ENCODE measurements at places on chromosomes 1 and 21.

DNA sequence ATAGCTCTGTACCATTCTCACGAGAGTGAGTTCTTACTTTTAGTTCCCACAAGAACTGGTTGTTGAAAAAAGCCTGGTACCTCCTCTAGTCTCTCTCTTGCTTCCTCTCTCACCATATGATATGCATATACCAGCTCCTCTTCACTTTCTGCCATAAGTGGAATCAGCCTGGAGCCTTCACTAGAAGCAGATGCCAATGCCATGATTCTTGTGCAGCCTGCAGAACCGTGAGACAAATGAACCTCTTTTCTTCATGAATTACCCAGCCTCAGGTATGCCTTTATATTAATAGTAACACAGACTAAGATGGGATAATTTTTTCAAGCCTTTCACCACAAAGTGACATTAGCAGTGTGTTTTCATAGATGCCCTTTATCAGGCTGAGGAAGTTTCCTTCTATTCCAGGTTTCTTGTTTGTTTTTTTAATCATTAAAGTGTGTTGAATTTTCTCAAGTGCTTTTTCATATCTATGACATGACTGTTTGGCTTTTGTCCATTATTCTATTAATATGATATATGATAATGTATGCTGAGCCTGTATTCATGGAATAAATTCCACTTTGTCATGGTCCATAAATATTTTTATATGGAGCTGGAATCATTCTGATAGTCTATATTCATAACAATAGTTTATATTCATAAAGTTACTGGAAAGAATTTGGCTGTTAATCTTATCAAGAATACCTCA is 40.7 kb upstream of the C1orf185 start:
- peak; percentile 24 for DNase-seq

DNA sequence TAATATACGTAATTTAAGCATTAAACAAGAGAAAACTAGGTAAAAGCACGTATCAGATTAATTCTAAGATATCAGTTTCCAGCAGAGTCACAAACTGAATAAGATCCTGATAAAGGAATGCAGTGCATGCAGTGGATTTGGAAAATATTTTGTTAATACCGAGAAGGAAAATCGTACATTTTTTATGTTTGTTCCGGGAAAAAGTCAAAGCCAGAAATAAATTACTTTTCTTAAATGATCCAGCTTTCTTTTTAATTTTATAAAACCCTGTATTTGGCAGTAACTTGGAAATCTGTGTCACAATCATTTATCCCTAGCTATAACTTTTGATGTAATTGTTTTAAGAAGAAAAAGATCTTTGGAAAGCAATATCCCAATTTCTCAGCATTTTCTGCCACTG is 955 bp downstream of the PALMD start:
- no peak for DNase-seq

DNA sequence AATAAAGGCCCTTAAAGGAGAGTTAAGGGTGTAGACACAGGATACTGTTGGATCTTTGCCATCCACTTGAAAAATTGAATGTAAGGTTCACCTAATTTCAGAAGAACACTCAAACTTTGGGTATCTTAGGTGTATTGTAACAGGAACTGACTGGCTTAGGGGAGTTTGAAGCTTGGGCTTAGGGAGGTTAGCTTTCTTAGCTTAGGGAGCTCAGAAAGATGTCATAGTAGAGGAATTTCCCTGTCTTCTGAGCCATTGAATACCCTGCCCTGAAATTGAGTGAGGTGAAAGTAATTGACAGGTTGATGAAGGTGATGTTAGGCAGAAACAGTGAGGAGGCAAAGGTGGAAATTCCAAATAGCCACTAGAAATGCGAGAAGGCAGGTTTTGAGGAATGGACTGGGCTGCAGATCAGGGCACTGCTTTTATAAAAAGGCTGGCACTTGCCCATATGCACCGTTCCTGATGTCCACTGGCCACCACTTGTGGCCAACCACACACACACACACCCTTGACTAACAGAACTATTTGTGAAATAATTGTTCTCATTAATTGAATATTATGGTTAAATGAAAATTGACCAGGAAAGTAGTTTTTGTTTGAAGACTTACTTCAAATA is 16.5 kb downstream of the BACH1 start:
- no peak for DNase-seq

GRCh38 chr1:204705888-204706837 is 20.6 kb upstream of the LRRN2 start:
- DNase-seq, result no peak

GRCh38 chr1:217024911-217025310 is 301.7 kb upstream of the ESRRG start:
- no peak for DNase-seq

DNA sequence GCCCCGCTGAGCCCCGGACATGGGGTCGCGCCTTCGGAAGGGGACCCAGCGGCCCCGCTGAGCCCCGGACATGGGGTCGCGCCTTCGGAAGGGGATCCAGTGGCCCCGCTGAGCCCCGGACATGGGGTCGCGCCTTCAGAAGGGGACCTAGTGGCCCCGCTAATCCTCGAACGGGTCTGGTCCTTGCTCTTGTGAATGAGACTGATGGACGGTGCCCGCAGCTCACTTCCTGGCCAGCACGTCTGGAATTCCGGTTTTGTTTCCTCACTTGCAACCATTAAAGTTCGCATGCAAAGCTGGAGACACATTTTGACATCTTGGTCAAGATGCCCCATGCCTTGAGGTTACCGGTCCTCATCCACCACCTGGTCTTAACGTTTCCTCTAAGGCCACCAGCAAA is 5.6 kb downstream of the WRAP73 start:
- DNase-seq, result no peak

DNA sequence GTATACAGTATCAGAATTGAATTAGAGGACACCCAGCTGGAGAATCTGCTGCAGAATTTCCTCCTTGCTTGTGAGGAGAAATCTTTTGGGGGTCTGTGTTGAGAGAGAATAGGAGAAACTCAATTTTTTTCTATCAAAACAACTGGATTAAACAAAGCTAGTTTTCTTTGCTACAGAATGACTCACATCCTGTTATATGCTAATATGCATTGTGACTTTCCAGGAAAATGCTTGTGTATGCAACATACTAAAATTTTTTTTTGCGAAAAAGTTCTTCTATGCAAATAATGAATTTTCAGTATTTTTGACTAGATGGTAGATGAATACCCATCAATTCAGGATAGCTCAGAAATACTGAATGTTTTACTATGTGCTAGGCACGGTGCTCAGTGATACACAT is 2.2 kb downstream of the VAMP4 start:
- DNase-seq, result peak; percentile 29

DNA sequence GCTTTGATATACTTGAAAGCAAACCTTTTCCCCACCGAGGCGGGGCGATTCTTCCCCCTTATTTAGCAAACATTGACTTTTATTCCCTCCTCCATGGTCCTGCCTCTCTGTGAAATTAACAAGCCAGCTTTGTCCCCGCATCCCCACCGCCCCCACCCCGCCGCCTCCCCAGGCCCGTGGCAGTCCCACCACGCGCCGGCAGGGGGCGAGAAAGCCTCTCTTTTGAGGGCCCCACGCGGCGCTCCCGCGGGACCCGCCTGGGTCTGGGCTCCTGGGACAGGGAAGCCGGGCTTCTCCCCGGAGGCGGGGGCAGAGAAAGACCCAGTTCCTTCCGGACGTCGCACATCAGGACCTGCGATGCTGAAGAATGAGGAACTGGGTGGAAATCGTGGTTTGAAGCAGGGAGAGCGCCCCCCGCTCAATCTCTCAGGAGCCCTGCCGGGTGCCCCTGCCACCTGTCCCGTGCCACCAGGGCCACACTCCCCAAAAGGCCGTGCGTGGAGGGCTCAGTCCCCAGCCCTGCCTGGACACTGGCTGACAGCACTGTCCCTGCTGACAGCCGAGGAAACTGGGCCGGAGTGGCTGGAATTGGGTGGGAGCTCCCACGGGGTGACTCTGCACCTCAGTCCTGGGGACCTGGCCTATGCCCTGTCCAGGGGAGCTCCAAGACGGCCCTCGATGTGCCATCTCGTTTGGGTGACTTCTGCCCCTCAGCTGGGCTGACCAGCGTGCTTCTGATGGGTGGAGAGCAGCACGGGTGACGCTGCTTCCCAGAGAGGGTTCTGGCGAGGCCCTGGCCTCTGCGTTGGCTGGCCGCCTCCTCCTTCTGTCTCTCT is 8.6 kb upstream of the ACTRT2 start:
- DNase-seq, result peak; percentile 23

GRCh38 chr1:169427081-169427641 is at the start of gene CCDC181:
TSS of gene CCDC181 (minus strand) at chr1:169427474. CDS start at chr1:169424927, 2,547 bp downstream.
- peak; percentile 77 for DNase-seq

- DNase-seq, result no peak
Measured at GRCh38 chr1:52358851-52359497, 7.0 kb downstream of the CC2D1B start.

- no peak for DNase-seq
Measured at GRCh38 chr1:65497256-65497830, 76.9 kb downstream of the LEPR start.

GRCh38 chr1:113978863-113979702 is at the start of gene OLFML3:
TSS of gene OLFML3 (plus strand) at chr1:113979474. CDS start at chr1:113979517, 43 bp downstream.
- DNase-seq, result peak; percentile 99

DNA sequence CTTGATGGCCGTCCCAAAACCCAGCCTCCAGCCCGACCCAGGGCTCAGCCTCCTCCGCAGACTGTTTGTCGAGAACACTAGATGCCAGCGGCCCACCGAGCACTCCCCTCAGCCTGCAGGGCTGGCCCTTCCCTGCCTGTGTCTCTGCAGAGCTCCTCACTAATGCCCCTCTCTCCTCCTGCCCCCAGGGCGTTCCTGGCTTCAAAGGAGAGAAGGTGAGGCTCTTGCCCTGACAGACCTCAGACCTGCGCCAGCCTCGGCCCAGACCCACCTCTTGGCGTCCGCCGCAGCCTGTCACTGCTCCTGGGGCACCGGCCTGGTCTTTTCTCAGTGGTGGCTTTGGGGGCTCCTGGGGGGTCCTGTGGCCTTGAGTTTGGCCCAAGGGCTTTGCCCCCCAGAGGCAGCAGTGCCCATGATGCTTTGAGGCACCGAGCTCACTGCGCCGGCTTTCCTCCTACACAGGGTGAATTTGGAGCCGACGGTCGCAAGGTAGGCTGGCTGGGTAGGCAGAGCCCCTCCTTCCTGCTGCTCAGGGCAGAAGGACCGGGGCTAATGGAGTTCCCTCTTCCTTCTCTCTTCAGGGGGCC is 18.4 kb downstream of the COL6A2 start:
- no peak for DNase-seq

- DNase-seq, result peak; percentile 1
Measured at GRCh38 chr1:232890340-232890943, 60.0 kb upstream of the NTPCR start.

DNA sequence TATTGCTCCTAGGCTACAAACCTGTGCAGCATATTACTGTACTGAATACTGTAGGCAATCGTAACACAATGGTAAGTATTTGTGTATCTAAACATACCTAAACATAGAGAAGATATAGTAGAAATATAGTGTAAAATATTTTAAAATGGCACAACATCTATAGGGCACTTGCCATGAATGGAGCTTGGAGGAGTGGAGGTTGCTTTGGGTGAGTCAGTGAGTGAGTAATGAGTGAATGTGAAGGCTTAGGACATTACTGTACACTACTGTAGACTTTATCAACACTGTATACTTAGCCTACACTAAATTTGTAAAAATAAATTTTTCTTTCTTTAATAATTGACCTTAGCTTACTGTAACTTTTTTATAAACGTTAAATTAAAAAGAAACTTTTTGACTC is 7.9 kb downstream of the LEFTY2 start:
- peak; percentile 76 for DNase-seq

DNA sequence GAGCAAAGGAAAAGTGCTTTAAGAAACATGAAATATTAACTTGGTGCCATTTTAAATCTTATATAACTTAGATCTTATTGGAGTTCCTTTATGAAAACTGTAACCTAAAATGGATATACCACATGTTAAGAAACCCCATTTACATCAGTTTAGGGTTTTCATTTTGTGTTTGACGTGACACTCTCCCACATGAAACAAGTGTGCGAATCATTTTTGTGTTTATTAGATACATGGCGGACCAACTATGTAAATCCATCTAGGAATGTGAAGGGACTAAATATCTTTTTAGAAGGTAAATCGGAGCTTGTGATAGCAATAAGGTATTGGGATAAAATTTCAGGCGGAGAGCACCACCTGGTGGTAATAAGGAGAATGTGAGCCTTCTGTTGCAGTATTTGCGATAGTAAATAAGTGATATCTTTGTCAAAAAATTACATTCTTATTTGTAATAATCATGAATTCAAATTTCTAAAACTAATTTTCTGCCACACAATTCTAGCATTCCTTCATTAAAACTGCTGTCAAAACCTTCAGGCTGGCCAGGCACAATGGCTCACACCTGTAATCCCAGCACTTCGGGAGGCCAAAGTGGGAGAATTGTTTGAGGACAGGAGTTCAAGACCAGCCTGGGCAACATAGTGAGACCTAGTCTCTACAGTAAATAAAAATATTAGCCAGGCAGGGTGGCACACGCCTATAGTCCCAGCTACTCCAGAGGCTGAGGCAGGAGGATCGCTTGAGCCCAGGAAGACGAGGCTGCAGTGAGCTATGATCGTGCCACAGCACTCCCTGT is 31.3 kb downstream of the SMAP2 start:
- peak; percentile 62 for DNase-seq

DNA sequence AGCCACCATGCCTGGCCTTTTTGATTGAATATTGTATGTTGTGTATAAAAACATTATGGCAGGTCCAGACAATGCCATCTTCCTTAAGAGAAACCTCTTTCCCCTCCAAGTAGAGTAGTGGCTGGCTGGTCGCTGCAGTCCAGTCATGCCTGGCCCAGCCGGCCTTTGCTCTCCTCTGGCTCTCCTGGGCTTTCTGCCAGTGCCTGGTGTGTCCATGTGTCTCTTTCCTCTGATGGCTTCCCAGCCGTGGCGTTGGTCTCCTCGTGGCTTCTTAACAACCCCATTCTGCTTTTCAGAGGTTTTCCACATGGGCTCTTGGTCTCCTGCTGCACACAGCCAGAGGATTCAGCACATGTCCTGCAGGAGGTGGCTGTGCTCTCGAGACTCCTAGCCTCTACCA is 58.7 kb downstream of the DIP2A start:
- no peak for DNase-seq

DNA sequence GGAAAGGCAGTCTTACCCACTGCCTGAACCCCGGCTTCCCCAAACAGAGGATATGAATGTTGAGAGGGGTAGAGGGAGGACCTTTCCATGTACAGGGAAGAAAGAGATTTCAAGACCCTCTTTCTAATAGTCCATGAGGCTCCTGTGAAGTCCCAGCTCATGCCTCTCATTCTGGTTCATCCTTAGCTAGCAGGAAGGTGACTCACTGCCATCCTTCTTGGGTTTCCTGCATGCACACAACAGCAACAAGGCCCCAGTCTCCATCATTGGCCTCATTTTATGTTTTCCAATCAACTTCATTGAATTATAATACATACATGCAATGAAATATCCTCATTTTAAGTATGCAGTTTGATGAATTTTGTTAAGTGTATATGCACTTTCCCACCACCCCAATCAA is 46.2 kb downstream of the SYT2 start:
- peak; percentile 28 for DNase-seq

GRCh38 chr1:152002960-152003359 is 9.3 kb upstream of the S100A10 start:
- no peak for DNase-seq

GRCh38 chr1:246297279-246298265 is 209.5 kb downstream of the SMYD3 start:
- DNase-seq, result no peak

- no peak for DNase-seq
Measured at GRCh38 chr21:33419538-33420123, 16.4 kb downstream of the IFNGR2 start.

Measured in fibroblast of skin of right biceps (primary cell).